ENCODE measurements at places on chromosomes 7 and 10. TPM values are rescaled to one million over a fixed set of nuclear protein-coding genes. Genes with fewer than 3 reads are reported as not detected.

GPNMB gene
- 14.5 TPM for total RNA-seq

FAM13C gene
- total RNA-seq: 0.46 TPM

- no peak for DNase-seq
Observed at GRCh38 chr7:50795253-50795652, 12.6 kb upstream of the GRB10 start.

GRCh38 chr10:132978542-132978941 lies 36.2 kb upstream of the CFAP46 start:
- no peak for DNase-seq

DNA sequence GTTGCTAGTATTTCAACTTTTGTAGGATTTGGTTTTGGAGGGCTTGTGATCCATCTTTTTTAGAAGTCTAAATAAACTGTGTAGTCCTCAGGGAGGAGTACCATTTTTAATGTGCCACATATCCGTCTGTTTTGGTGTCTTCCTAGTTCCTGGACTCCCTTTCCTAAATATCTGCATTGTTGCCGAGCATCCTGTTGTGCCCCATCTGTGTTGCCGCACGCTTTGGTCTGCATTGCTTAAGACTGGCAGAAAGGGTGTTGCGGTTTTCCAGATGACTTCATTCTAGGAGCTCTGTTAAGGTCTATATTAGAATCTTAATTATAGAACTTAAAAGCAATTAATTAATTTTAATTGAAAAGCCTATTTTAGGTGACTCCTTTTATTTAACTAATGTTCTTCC lies 49.4 kb downstream of the RBM33 start:
- no peak for DNase-seq

DNA sequence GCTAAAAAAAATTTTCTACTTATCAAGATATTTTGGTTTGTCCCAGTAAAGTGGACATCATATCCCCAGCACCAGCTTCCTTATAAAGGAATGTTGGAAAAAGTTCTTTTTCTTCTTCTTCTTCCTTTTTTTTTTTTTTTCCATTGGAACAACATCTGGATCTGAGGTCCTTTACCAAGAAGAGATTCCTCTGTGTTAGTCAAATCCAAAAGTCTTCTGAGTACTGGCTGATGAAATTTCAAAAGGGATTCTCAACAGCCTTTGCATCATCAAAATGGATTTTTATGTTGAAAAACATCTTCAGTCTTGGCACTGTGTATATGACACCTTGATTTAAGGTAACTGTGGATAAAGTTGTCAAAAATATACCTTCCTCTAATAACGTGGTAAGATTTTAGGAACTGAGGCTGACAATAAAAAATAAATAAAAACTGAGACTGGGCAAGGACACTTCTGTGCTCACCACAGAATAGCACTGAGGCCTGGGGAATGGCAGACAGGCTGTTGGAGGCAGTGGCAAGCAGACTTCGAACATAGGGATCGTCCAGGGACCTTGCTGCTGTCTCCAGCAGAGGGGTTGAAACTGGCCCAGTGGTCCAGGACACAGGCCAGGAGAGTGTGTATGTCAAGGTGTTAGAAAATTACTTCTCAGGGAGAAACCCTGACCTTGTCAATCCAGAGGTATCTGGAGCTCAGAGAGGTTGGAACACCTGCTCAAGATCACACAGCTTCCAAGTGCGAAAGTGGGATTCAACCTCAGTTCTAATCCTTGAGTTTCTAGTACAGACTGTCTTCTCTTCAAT lies 130.4 kb downstream of the PTPN20 start:
- DNase-seq: no peak

DNA sequence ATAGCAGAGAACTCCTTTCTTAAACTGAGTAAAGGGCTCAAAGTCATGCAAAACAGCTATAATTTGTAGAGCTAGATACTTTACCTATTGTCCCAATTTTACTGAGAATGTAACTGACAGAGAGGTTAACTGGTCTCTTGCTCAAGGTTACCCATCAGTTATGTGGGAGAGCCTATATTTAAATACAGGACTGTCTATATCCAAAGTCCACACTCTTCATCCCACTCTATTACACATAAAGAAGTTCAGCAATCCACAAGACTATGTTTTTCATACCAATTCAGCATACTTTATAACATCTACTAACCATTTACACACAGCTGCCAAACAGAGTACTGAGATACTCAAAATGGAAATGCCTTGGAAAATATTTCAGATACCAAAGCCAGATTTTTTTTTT lies 100.2 kb downstream of the MICU1 start:
- DNase-seq: no peak

- DNase-seq: peak; percentile 54
Observed at GRCh38 chr7:897771-898376, 21.5 kb downstream of the GET4 start.

DNA sequence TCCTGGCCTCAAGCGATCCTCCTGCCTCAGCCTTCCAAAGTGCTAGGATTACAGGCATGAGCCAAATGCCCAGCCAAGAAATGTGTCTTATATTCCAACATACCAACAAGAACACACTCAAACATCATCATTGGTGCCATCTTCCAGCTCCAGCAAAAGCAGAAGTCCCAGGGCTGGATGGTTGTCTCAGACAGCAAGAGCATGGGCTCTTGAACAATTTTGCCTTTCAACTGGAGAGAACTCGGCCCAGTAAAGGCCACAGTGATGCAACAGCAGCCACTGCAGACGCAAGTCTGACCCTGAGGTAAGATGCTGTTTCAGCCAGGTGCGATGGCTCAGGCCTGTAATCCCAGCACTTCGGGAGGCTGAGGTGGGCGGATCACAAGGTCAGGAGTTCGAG lies 52.8 kb upstream of the NFE2L3 start:
- DNase-seq: no peak

Measured in Daoy (cell line).